PC-3 (cell line): ENCODE measurements at places on chromosomes 2 and 18. TPM values are rescaled to one million over a fixed set of nuclear protein-coding genes. Genes with fewer than 3 reads are reported as not detected.
A peak's percentile ranks its signal among the peaks of the same experiment; 100 is the strongest.

CPS1 gene
- 17.7 and 17.9 TPM in 2 replicates for total RNA-seq

- no peak for DNase-seq
Observed at GRCh38 chr2:216540920-216541319, 42.3 kb downstream of the RPL37A start.

- DNase-seq = no peak
Observed at GRCh38 chr2:161075701-161076100, 84.5 kb upstream of the TANK start.

PXDN gene
- total RNA-seq = 125 and 155 TPM in 2 replicates

- no peak for DNase-seq
Observed at GRCh38 chr2:209367075-209367747, 56.6 kb upstream of the MAP2 start.

GRCh38 chr2:21774691-21775368 lies 651.1 kb downstream of the TDRD15 start:
- DNase-seq = no peak

- DNase-seq = no peak
Observed at GRCh38 chr18:55179835-55180234, 220.6 kb upstream of the CCDC68 start.

DNA sequence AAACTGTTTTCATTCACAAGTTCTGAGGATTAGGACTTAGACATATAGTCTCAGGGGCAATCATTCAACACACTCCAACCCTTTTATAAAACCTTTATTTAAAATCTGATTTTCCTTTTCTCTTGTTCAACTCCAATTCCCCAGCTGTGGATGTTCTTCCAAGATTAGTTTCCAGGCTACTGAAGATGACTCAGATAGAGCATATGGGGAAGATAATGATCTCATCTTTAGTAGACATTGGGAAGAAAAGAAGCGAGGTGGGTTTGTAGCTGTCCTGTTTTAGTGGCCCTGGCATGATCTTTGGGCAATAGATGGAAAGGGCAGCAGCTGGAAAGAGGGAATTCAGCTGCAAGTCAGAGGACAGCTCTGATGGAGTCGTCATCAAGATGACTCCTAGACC lies 247.7 kb upstream of the CCDC68 start:
- peak; percentile 20 for DNase-seq

GRCh38 chr2:198374375-198375082 lies 570.1 kb downstream of the PLCL1 start:
- peak; percentile 53 for DNase-seq

DNA sequence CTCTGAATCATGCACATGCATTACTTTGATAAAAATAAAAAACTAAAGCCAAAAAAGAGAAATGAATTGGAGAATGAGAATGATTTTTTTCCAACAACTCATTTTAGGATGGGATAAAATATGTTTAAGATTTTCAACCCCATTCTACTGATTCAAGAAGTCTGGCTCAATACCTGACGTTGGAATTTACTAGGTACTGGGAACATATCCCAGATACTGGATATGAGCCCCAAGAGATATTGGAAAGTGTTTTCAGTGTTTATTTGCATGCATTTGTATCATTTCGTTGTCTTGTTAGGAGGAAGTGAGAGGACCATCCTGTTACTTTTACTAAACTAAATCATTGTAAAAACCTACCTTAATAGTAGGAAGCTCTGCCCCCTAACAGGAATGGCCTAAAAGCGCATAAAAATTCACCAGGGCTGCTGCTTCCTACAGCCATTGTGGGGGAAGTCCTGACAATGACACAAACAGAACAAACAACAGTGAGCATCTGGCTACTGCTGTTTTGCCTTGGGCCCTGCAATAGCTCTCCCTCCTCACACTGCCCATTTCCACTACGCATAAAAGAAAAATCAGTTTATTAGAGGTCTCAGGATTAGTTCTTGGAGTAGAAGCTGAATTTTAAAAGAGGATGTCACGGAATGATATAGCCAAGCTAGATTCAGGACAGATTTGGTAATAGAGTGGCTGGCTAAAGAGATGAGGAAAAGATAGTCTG lies 35.2 kb downstream of the ANKAR start:
- no peak for DNase-seq

DNA sequence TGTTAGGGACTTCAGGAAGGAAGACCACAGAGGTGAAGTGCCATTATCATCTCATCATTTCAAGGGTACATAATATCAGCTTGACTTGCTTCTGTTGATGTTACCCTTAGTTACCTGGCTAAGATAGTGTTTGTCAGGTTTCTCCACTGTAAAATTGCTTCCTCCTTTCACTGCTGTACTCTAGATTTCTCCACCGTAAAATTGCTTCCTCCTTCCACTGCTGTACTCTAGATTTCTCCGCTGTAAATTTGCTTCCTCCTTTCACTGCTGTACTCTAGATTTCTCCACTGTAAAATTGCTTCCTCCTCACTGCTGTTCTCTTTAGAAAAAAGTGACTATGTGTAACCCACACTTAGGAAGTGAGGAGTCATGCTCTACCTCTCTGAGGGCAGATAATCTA lies 1460.3 kb downstream of the SUCLG1 start:
- no peak for DNase-seq

GRCh38 chr2:205198140-205198525 lies 484.2 kb upstream of the NRP2 start:
- peak; percentile 57 for DNase-seq

TMEM198 gene
- total RNA-seq = 1.1 and 5.2 TPM in 2 replicates

GRCh38 chr18:35862119-35862640 lies 110.3 kb upstream of the RMP24 start:
- DNase-seq = no peak

CNOT11 gene
- 44.9 and 48.5 TPM in 2 replicates for total RNA-seq
